SW 1271 (cell line): ENCODE measurements at places on chromosomes 3 and 15.

DNA sequence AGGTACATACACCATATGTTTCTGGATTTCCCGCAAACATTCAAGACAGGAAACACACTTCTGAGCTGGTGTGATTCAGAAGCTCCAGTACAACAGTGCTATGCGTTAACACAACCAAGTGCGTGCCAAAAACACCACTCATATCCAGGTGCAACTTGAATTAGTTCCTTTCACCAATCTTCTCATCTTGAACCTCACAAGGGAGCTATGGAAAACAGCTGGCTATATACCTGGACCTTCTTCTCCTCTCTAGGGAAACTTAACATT is 31.3 kb downstream of the SUSD5 start:
- no peak for DNase-seq

DNA sequence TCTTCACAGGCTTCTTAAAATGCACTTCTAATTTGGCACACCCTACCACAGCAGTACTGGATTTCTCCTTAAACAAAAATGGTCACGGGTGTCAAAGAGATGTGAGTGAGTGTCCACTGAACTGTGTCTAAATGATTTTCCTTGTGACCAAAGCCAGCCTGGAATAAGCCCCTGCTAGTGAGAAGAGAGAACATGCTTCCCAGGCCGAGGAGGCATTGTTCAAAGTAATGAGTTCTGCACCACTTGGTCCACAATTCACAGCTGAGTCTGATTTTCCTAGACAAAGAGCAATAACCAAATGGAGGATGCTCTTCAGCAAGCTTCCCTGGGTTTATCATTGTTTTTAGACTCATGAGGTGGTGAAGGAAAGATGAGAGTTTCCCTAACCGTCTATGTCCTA is 3.8 kb downstream of the PLCH1 start:
- no peak for DNase-seq

DNA sequence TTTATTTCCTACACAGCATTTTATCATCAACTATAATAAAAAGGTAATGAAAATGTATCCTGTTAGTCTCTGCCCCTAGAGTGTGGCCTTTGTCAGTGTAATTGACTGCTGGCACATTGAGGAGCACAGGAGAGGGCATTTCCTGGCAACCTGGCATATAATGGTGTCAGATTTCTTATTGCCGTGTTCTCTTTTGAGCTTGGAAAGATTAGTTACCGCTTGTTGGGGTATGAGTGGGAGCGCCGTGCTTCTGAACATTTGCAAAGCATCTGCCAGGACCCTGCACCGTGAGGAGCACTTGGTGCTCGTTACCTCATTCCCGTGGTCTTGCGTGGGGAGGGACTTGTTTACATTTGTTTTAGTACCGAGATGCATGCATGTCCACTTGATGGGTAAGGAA is 124.4 kb downstream of the PTPRG start:
- DNase-seq, result no peak

GRCh38 chr3:71896751-71897150 is 111.8 kb upstream of the PROK2 start:
- no peak for DNase-seq

GRCh38 chr15:29945943-29946596 is 123.8 kb upstream of the TJP1 start:
- no peak for DNase-seq

GRCh38 chr3:177133860-177134815 is 63.1 kb downstream of the TBL1XR1 start:
- DNase-seq, result no peak

DNA sequence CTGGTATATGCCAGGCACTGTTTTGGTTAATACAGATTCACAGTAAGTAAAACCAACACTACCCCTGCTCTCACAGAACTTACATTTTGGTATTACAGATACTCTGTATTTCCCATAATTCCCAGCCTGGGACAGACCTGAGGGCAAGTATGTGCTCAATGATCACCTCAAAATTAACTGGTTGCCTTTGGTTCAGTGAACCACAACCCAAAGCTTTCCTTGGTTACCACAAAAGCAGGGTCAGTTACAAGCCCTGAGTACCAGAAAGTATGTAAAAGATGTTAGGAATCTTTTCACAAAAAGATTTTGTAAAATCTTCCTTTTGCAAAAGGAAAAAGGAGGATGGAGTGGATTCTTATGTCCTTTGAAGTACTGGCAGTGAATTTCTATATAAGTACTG is 72.2 kb upstream of the GUCA1C start:
- no peak for DNase-seq

DNA sequence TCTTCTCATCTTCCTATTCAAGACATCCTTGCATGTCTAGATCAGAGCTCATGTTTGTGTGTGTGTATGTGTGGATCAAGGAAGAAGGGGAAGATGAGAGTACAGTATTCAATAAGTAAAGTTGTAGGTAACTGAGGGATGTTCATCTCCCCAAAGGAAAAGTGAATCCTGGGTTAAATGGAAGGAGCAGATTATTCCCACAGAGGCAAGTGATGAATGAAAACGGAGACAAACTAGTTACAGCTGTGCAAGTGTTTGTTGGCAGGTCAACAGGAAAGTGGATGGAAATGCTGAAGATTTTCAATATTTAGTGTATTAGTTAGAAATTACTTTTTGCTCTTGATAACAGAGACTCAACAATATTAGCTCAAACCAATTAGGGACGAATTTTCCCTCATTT is 84.2 kb upstream of the PDZRN3 start:
- DNase-seq, result no peak

GRCh38 chr3:90062016-90062415 is 954.6 kb downstream of the EPHA3 start:
- no peak for DNase-seq

- DNase-seq, result no peak
Measured at GRCh38 chr3:171401432-171401831, 58.8 kb downstream of the TNIK start.

DNA sequence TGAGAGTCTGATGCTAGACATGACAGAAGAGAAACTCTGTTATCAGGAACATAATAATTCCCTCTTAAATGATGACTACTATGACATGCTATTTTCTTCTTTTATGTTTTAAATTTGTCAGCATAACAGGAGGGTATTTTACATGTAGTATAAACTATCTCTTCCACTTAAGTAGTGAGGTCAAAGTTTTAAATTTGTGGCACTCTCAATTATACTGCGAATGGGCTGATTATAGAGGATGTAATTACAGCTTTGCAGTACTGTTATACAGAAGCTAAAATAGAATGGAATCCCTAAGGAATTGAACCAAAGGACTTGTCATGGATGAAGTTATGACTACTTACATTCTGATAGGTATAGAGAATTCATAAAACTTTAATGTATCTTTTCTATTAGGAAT is 34.3 kb downstream of the CMSS1 start:
- DNase-seq, result no peak

- DNase-seq, result no peak
Measured at GRCh38 chr15:71685420-71685993, 124.8 kb upstream of the NR2E3 start.

GRCh38 chr3:179738998-179739397 is 86.2 kb downstream of the USP13 start:
- DNase-seq, result no peak

DNA sequence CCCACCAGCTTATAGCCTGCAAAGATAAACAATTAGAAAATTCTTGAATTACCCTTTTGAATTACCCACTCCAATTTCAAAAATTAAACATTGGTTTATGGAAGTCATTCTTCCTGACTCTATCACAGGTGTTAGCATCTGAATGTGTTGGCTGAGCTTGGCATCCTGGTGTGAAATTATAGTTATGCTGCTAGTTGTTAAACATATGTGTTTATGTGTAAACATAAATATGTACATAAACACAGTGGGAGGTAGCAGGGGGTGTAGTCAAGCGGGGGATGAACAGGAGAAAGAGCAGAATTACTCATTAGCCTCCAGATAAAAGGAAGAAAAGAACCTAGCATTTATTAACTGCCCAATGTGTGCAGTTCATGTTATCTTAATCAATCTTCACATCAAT is 530.2 kb downstream of the MCTP2 start:
- DNase-seq, result no peak

- DNase-seq, result peak; percentile 22
Measured at GRCh38 chr15:55991802-55992768, 1.3 kb downstream of the NEDD4 start.

- no peak for DNase-seq
Measured at GRCh38 chr3:107989661-107990060, 101.2 kb downstream of the CD47 start.

- DNase-seq, result no peak
Measured at GRCh38 chr15:88181613-88182012, 74.9 kb downstream of the NTRK3 start.

- DNase-seq, result no peak
Measured at GRCh38 chr15:39835550-39835949, 52.9 kb upstream of the FSIP1 start.

GRCh38 chr3:58073301-58074108 is 65.3 kb downstream of the FLNB start:
- DNase-seq, result no peak

DNA sequence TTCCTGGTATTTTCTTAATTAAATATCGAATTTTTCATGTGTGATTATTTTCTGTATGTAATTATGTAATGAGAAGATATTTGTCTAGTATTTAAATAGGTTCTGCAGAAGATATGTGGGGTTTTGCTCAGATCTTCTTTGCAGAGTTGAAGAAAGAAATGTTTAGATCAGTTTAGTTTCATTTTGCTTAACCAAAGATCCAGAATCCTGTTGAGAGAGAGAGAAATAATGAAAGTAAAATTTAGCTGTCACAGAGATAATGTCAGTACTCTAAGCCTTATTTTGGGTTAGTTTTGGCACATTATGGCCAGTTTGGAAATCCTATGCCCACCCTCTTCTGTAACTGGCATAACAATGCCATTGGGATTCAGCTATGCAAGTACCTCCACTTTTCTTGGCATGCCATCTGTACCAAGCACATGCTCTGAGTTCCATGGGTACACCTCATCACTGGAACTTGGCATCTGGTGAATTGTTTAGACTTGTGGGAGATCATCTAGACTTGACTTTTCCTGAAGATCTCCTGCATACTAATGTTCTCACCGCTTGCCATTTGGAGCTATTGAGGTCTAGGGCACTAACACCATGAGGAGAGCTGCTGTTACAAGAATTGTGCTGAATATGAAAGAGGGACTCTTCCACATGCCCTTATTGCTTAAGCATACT is 30.9 kb downstream of the PLSCR1 start:
- no peak for DNase-seq

DNA sequence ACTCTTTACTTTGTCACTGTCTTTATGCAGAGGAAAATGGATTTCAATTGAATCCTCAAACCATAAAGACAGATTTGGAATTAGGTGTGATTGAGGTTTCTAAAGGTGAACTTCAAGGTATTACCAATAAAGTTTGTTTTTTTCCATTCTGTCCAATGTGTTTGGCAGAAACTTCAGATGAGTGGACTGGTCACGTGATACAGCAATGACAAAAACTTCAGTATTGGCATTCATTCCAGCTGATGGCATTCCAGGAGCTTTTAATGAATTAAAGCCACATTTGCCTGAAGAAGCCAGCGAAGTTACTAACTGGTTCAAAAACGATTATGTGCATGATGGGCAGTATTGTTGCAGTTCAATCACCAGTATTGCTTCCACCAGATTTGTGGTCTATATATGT is 4.5 kb upstream of the MASP1 start:
- DNase-seq, result no peak

GRCh38 chr3:168065569-168065968 is 30.2 kb downstream of the GOLIM4 start:
- DNase-seq, result no peak

- DNase-seq, result no peak
Measured at GRCh38 chr15:35958975-35959374, 413.0 kb upstream of the DPH6 start.

GRCh38 chr3:142259359-142259758 is 34.0 kb upstream of the GK5 start:
- DNase-seq, result no peak

DNA sequence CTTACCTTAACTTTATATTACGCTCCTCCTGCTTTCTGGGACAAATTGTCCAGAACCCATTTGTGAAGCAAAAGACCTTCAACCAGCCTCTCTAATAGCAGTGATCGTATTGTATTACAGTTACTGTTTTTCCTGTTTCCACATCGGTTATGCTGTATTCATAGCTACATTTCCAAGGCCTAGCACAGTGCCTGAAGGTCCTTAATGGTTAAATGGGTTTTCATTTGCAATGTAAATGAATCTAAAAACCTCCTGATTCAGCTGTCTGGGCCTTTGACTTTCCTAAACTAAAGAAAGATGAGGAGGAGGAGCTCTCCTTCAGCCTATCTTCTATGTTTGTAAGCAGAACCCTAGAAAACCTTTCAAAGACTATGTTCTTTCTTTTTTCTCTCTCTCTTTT is 99.1 kb downstream of the LRRC28 start:
- DNase-seq, result no peak

GRCh38 chr3:62238003-62238402 is 135.3 kb downstream of the FEZF2 start:
- DNase-seq, result no peak

DNA sequence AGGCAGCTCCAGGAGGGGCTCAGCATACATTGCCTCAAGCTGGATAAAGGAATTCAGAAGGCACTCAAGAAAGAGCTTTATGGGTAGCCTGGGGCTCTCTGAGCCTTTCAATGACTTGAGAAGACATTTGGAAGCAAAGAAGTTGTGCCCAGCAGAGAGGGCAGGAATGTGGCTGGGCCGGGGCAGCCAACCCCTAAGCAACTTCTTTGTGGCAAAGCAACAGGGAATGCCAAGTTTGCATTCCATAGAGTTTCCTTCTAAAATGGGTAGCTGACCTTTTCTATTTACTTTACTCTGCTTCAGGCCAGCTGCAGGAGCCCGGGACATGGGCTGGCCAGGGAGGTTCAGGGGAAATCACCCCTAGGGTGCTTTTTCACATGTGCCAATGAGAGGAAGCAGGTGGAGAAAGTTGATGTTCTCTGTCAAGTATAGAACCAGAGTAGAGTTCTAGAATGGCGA is 45.6 kb downstream of the CCDC12 start:
- DNase-seq, result no peak

DNA sequence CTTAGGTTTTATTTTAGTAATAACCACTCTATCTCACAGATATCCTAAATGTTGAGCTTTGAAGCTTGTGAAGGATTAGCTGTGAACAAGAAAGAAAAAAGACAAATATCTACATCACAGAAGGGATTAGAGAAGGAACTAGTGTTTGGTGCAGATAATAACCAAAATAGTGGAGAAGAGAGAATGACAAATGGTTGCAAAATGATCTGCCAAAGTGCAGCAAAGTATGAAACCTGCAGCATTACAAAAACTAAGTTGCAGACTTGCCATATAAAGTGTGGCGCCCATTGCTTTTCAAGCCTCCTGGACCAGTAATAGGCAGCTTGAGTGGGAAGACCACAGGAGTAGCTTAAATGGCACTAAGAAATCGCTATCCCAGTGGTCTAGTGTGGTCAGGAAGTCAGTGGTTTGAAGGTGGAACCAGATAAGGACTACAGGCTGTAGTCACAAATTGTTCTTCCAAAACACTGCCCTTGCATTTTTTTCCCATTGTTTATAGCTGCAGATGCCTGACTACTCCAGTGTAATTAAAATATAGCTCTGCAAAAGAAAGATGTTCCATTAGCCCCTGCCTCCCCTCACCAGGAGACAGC is 20.7 kb downstream of the TPM1 start:
- DNase-seq, result no peak

- no peak for DNase-seq
Measured at GRCh38 chr3:189368384-189368783, 196.6 kb downstream of the TPRG1 start.
